ENCODE measurements at places on chromosomes 3 and 15.

DNA sequence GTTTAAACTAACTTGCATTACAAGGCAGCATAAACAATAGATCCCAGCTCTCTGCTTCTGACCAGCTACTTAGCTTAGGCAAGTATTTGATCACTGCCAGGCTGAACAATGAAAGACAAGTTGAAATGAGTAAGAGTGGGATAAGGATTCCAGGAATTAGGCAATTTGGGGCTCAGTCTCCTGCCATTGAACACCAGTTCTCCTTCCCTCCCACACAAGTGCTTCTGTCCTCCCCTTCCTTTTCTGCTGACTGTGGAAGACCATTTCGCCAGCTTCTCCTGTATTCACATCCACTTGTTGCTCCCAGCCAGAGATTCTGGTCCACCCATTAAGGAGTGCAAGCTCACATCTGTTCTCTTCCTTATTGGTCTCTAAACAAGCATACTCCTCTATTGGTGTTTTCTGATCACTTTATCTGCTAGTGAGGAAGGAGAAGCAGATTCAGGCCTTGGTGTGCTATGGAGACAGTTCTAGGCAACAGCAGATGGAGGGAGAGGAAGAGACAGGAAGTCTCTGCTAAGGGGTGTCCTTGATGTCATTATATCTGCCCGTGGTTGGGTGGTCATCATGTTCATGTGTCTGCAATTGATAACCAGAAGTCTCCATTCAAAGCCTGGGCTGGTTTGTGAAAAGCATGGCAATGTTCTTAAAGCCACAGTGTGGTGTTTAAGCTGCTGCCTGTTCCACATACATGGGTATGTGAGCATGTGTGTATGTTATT lies 121.5 kb downstream of the PLCL2 start:
- DNase-seq, result no peak

DNA sequence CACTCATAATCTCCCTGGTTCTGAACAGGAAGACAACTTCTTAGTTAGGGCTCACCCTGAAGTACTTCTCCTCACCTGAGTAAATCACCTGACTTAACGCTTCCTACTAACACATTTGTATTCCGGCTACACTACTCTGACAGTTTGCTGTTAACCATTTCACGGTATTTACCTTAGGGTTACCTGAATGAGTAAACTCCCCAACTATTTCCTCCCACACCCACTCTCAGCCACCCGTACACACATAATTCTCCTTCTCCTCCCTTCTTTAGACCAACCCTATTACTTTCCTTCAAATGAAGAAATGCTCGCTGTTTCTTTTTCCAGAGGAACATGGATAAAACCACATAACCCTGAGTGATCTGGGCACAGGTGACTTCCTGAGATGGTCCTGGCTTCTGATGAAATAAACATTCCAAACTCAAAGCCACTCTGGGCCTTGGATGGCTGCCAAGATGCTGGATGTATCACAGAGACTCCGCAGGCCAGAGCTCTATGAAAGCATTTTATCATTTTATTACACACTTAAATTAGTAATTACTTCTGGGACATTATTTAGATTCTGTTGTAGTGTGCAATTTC lies 183.6 kb upstream of the ATP11B start:
- DNase-seq, result no peak

DNA sequence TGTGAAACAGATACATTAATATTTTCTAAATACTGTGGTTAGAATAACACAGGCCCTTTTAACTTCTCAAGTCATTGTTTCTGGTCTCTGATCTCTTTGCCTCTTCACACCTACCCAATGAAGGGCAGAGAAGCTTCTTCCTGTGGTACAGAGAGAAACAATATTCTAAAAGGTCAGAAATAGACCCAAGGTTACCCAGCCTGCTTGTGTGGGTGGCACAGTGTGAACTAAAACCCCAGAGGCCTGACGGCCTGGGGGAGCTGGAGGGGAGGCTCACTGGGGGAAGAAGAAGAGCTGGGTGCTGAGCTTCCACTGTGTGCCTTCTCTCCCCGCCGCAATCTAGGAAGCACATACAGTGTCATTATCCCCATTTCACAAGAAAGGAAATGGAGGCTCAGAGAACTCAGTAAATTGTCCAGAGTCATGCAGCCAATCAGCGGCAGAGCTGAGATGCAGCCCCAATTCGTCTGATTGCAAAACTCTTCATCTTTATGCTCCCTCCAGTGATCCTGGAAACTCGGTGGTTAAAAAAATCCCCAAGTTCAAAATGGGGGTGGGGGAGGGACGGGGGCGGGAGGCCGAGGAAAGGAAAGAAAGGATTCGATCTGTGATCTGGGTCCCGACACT lies 64.1 kb upstream of the HEG1 start:
- no peak for DNase-seq

GRCh38 chr3:141779667-141780066 lies 16.5 kb downstream of the GRK7 start:
- DNase-seq, result no peak

- no peak for DNase-seq
Observed at GRCh38 chr3:13600950-13601691, 52.2 kb downstream of the FBLN2 start.

GRCh38 chr3:197748597-197749314 lies 927 bp upstream of the FYTTD1 start:
- DNase-seq, result no peak

GRCh38 chr3:105785803-105786202 lies 83.0 kb downstream of the CBLB start:
- no peak for DNase-seq
